ENCODE measurements at places on chromosomes 2 and 18.

- DNase-seq = no peak
Measured at GRCh38 chr2:46050027-46050426, 247.2 kb upstream of the EPAS1 start.

- no peak for DNase-seq
Measured at GRCh38 chr2:163934131-163934530, 198.3 kb upstream of the FIGN start.

- DNase-seq = no peak
Measured at GRCh38 chr2:68708629-68709028, 26.0 kb upstream of the ARHGAP25 start.

GRCh38 chr18:11392292-11392691, 217.1 kb upstream of the SLC35G4 start:
- DNase-seq = no peak

DNA sequence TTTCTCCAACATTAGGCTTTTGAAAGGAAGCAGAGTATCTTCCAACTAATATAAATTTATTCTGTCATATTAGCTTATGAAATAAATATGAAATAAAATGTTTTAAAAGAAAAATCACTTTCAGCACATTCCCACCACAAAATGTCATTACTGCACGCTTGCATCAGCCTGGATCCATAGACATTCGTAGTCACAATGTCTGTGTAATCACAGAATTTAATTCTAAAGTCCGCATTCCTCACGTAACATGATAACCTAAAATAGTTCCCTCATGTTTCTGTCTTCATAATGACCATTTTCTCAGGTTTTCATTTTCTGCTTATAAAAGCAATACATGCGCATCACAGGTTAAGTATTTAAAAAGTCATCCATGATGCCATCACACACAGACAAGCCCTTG, 47.1 kb downstream of the HDAC4 start:
- DNase-seq = no peak

DNA sequence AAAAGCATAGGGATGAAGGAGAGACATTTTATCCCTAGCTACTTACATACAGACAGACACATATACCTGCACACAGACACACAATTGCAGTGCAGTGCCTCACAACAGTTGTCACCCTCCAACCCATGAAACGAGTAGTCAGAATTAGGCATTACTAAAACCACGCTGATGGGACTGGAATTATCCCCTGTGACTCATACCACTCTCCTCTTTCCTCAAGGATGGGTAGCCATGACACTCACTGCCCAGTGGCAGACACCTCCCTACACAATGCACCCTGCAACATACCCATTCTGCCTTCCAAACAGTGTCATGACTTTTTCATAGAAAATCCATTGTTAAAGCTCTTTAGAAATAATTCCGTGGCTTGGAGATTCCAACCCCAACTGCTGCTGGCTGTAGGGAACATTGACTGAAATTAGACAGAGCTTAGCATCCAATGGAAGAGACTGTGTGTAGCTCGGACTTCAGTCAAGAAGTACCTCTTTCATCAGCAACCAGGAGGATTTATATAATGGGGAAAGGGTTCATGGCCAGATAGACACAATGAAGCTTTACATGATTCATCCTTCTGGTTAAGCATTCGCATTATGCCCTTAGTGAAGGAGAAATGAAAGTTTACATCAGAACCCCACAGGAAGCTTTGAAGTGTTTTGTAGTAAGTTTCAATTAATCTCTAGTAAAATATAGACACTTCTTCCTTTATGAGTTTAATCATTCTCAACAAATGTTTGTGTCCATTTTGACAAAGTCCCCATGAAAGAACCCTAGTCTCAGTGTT, 155.2 kb downstream of the FBXO15 start:
- DNase-seq = no peak

GRCh38 chr2:229725716-229726574, 11.6 kb upstream of the DNER start:
- DNase-seq = peak; percentile 54

DNA sequence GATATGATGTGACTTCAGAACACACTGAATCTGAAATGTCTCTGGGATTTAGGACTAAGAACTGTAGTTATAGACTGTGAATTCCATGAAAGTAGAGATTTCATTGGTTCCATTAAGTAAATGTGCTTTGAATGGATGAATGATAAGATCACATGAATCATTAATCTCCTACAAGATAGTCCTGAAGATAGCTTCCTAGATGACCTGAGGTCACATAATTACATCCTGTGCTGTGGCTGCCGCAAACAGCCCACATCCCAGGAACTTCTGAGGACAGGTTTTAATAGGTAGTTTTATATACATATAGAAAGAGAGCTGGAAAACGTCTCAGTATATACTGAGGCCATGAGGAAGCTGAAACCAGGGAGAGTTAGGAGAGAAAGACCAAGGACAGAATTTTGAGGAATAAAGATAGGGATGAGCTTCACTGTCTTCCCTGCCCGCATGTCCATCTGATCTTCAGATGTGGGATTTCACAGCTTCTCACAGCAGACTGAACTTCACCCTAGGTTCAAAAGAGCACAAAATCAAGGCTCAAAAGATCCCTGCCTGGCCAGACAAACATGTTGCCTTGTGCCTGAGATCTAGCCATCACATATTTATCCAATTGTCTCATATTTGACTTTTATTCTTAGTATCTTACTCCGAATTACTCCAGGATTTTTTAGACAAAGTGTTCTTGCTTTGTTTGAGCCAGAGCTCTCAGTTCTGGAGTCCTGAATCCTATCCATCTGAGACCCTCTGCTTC, 188.2 kb downstream of the IRS1 start:
- DNase-seq = no peak

- no peak for DNase-seq
Measured at GRCh38 chr2:152433289-152433688, 98.3 kb downstream of the FMNL2 start.

DNA sequence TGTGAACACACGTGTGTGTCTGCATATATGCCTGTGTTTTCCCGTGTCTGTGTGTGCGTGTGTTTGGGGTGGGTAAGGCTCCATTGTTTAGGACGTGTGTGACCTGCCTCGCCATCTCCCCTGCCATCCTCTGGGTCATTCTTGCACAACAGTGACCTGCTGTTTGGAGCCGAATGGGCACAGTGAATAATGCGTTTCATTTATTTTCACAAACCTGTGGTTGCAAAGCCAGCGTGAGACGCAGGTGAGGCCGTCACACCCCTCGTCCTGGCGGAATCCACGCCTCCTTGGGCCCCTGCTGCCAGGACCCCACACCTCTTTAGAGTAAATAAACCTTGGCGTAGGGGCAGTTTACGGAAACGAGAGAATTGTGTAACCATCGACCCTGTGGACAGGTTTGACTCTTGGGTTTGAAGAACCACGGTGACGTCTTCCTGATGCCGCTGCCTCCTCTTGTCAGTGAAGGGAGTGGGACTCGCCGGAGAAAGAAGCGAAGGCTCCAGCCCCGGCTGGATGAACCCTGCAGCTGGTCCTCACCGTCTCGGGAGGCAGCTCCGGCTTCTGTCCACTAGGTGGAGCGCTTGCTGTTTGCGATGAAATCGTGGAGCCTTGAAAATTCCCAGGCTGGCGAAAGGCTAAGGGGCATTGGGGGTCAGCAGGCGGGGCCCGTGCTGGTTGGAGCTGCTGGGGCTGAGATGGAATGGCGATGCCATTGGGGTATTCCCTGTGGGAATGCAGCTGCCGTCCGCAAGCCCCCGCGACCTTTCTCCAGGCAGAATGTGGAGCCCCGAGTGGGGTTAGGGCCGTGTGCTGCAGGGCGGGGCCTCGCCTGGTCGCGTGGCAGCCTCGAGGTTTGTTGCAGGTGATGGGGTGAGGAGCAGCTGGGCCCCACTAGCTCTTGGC, 81.1 kb downstream of the RTP5 start:
- peak; percentile 57 for DNase-seq

GRCh38 chr2:189751080-189751658, 11.4 kb downstream of the OSGEPL1 start:
- DNase-seq = peak; percentile 26

DNA sequence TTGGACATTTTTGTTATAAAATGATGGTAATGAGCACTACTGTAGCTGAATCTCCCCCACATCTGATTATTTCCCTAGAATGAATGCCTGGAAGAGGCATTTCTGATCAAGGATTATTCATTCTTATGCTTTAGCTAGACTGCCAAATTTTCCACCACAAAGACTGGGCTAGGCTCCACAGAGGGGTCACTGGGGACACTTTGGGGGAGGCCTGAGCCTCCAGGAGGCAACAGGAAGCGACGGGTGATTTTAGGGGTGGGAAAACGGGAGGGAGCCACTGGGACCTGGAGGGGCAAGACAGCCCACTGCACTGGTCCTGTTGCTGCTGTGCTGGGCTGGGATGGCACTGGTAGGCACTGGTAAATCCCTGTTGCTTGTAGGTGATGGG, 2.4 kb upstream of the ASB1 start:
- DNase-seq = peak; percentile 50

DNA sequence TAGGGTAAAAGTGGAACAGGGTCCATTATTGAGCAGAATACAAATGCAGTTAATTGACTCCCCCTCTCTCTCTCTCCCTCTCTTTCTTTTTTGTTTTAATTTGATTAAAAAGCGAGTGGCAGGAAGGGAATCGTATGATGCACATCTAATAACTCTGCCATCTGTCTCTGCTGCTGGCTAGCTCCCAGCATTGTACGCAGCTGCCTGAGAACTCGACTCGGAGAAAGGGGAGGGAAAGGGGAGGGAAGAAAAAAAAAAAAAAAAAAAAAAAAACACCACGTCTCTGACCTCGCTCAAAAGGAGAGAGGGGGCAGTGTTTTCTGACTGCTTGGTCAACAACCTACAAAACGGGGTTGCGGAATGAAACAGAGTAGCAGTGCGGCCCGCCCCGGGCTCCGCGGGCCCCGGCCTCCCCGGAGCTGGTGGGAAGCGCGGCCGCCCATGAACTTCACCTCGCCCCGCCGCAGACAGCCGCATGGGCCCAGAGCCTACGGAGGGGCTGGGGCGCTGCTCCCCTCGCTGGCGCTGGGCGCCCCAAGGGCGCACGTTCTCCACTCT, 265.7 kb downstream of the TCF4 start:
- DNase-seq = peak; percentile 96

GRCh38 chr2:109213646-109214433, 84.8 kb downstream of the SH3RF3 start:
- DNase-seq = peak; percentile 79
